Central memory CD4-positive, alpha-beta T cell (primary cell): ENCODE measurements at places on chromosomes 5 and 9.

DNA sequence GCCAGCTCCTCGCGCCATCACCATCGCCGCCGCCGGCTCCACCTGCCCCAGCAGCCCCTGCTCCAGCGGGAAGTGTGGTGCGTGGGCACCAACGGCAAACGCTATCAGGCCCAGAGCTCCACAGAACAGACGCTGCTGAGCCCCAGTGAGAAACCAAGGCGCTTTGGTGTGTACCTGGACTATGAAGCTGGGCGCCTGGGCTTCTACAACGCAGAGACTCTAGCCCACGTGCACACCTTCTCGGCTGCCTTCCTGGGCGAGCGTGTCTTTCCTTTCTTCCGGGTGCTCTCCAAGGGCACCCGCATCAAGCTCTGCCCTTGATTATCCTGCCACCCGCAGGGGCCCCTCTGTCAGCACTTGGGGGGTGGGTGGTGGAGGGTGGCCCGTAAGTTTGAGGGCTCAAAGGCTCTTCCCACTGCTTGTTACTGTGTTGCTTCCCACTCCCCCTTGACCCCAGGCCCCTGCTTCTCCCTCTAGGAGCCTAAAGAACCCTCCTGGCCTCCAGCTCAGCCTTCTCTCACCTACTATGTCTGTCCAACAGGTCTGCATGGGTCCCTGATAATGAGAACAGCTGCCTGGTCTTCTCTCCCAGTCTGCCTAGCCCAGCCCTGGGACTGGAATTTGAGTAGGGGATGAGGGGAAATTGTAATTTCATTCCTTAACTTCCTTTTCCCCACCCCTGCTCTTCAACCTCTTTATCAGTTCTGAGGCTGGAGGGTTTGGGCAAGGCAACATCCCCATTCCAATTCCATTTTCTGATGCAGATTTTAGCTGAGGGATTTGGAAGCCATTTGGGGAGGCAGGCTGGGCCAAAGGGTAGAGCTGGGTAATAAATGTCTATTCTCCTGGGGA lies 9.0 kb downstream of the RACK1 start:
- DNase-seq: no peak

- no peak for DNase-seq
Observed at GRCh38 chr9:26833792-26834191, 58.8 kb downstream of the CAAP1 start.

GRCh38 chr9:117247266-117247665 lies 167.6 kb downstream of the ASTN2 start:
- DNase-seq: no peak

DNA sequence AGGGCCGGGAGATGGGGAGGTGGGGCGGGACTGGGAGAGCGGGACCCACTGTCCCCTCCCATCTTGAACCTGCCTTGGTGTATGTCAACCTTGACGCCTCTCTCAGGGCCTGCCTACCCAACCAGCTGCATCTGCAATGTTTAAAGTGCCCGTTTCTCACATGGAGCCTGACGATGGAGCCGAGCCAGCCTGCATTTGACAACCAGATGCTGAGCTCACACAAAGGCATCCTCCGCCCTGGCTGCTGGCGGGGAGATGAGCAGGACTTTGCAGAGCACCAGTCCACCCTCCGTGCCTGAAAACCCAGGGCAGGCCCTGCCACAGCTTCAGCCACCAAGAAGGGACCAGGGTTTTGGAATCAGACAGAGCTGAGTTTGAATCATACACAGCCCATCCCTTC lies 141.1 kb upstream of the SMIM23 start:
- no peak for DNase-seq
